ENCODE measurements at places on chromosomes 3 and 15.

- DNase-seq = no peak
Observed at GRCh38 chr3:81744366-81744765, 17.1 kb downstream of the GBE1 start.

- no peak for DNase-seq
Observed at GRCh38 chr15:64536244-64536836, 76.0 kb downstream of the ZNF609 start.

DNA sequence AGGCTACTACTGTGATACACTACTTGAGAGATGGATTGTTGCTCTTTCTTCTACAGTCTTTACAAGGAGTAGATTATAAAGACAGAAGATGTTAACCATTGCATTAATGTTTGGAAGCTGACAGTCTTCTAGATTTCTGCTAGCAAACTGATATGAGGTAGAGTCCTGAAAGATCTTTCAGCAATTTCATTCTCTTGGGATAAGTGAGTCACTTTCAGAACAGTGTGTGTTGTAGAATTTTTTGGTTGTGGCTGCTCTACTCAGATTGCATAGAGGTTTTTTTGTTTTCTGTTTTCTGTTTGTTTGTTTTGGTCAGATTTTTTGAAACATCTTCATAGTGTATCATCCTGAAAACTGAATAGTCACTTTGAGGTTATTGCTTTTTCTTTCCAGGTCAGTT, 17.1 kb downstream of the TNFSF10 start:
- no peak for DNase-seq

GRCh38 chr3:21054064-21054463, 696.9 kb downstream of the ZNF385D start:
- DNase-seq = no peak

GRCh38 chr3:115251509-115251908, 104.4 kb upstream of the ZBTB20 start:
- DNase-seq = no peak

- DNase-seq = peak; percentile 64
Observed at GRCh38 chr15:68210821-68211655, 5.9 kb upstream of the CALML4 start.

DNA sequence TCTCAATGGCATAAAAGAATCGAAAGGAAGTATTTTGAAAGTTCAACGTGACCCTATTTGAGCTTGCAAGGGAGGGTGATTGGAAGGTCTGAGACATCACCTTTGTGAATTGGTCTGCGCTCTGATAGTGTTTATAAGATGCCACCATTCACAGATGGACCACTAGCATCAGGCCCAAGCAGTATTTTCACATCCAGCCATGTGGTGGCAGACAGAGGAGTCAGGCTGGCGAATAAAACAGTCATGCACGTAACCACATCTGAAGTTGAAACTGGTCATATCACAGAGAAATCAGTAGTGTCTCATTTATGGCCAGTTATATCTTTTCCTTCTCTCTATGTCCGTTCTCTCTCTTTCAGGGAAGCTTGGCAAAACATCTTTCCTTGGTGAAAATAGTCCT, 170.1 kb upstream of the ONECUT1 start:
- no peak for DNase-seq

- no peak for DNase-seq
Observed at GRCh38 chr3:481680-482079, 285.1 kb downstream of the CHL1 start.

DNA sequence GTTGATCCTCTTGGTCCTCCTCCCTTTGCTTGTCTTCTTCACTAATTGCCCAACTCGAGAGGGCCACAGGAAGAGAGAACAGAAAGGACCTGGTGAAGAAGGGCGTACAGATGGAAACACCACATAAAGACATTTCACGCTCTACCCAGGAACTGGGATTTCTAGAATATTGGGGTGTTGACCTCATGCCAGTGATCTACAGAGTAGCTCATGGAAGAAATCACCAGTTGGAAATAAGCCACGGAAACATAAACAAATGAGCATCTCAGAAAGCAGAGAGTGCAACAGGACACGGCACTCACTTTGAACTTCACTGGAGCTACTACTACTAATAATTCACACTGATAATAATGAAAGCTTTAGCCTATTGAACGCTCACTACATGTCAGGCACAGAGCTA, 84.6 kb upstream of the ARHGEF3 start:
- no peak for DNase-seq

DNA sequence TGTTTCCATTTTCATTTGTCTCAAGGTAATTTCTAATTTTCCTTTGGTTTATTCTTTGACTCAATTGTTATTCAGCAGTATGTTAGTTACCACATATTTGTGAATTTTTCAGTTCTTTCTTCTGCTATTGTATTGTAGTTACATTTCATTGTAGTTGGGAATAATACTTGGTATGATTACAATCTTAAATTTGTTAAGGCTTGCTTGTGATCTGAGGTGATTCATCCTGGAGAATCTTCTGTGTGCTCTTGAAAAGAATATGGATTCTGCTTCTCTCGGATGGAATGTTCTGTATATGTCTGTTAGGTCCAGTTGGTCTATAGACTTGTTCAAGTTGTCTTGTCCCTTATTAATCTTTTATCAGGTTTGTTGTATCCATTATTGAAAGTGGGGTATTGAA, 63.4 kb upstream of the VEPH1 start:
- no peak for DNase-seq

DNA sequence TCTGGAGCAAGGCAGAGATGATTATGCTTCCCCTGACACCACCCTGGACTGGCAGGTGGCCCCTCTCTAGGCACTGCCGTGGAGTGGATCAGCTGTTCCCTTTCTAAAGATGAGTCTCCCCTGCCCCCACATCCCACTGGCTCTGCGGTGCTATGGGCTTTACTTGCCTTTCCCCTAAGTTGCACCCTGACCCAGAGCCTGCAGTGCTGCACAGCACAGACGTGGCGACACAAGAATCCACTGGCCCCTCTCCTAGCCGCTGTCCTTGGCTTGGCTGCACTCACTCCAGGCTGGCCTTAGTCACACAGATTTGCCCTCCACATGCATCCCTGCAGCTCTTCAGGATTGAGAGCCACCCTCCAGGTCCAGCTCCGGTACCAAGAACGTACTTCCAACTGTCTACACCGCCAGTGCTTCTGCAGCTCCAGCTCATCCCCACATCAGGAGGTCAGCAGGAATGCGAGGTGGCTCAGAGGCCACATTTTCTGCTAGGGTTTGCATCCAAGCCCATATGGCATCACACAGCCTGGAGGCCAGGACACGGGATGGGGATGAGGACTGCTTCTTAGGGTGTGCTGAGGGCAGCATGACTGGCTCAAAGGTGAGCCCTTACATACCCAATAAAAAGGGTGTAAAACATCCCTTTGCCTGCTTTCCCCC, 82.4 kb upstream of the RASGRF1 start:
- DNase-seq = no peak

Measured in CD4-positive, alpha-beta T cell treated with Interleukin-17A for 4 hours (primary cell).